Lower lobe of right lung (tissue), 2 donors: ENCODE measurements at places on chromosomes 6 and 20. TPM values are rescaled to one million over a fixed set of nuclear protein-coding genes. Genes with fewer than 3 reads are reported as not detected.

Gene ZNF451
- 56.9 TPM for total RNA-seq

Gene ECT2L
- total RNA-seq, result 3.9 TPM

Gene FAM162B
- 14.9 TPM for total RNA-seq

Gene GMPR
- total RNA-seq, result 22.5 TPM

Gene ZSWIM3
- 3.0 TPM for total RNA-seq

Gene ACTL10
- 1.3 TPM for total RNA-seq

Gene SIRPB2
- 32.2 TPM for total RNA-seq

Gene ISM1
- total RNA-seq, result 8.4 TPM

Gene TREML1
- 2.0 TPM for total RNA-seq

Gene PAX1
- total RNA-seq, result not detected

Gene SLC17A9
- total RNA-seq, result 10.4 TPM

Gene LSM2
- total RNA-seq, result 30.5 TPM

Gene TXLNB
- 1.1 TPM for total RNA-seq

Gene RBPJL
- total RNA-seq, result not detected

Gene C6orf141
- total RNA-seq, result 4.1 TPM

Gene MATN4
- not detected for total RNA-seq

Gene TCF19
- 6.2 TPM for total RNA-seq

Gene CALHM6
- 9.1 TPM for total RNA-seq

Gene C6orf58
- total RNA-seq, result not detected
